Thoracic aorta (tissue), 2 donors: ENCODE measurements at places on chromosomes 1 and 21.

- no peak for DNase-seq
These were observed 856 bp downstream of the LHX9 start for GRCh38 chr1:197917805-197918651.

- DNase-seq: no peak
These were observed 252.4 kb upstream of the KAZN start for GRCh38 chr1:14345946-14346550.

- DNase-seq: no peak
These were observed 244.6 kb upstream of the MAP1LC3C start for GRCh38 chr1:242243472-242243871.

DNA sequence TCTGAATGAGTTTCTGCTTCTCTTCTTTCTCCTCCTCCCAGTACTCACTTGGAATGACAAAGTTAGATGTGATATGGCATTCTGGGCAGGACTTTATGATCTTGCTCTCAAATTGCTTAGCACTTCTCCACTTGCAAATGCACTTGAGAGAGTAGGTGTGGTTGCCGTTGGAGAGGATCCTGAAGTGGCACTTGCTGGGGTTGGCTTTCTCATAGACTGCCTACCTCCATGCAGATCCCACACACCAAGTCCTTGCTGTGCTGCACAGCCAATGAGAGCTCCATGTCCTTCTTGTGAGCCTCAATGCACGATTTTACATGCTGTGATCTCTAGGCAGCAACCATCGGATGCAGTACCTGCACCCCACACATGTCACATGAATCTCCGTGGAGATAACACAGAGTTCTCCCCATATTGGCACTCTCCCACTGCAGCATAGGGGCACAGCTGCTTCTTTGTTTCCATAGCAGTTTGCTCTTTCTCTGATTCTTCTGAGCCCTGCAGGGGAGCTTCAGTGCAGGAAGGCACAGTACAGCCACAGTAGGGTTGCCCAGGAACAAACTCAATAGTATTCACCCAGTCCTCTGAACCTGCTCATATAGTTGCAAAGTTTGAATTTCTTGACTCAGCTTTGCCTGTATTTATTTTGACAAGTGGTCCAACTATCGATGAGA is 45.2 kb downstream of the ZNF691 start:
- DNase-seq: no peak

DNA sequence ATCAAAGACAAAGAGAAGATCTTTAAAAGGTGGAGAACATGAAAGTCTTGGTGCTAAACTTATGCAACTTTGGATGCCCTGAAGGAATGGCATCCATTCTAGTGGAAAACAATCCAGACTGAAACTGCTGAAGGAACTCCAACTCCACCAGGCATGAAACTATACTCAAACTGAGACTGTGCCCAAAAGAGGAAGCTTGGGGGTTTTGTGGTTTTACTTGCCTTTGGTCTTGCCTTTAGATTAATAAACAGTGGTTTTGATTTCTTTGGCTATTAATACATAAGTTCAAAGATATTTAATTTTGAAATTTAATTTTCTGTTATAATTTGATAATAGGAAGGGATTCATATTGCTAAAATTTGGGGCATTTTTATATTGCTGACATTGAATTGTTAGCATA is 17.4 kb upstream of the SLC30A10 start:
- no peak for DNase-seq
